ENCODE measurements at places on chromosomes 1 and 21.

DNA sequence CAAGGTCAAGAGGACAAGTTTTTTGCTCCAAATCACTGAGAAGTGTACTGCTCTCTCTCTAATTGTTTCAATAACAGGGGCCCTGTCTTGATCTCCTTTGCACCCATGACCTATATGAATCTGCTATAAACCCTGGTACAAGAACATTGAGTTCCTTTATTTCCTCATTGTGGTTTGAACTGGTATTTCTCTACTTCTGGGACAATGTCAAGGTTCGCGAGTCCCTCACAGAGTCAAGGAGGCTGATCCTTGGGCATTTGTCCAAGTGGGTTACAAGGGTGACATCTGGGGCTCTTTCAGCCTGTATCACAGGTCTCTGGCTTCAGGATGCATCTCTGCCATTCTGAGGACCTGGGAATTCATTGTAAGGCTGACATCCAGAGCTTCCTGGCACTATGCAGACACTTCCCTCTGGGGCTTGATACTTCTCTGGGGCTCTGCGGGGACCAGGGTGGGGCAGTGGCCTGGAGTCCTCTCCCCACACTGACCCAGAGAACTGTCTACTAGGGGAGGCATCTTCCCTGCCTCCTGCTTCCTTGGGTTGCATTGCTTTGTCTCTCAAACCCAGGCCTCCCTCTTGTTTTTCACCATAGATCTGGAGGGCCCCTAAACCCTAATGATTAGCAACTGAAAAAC, 22.5 kb upstream of the ZNF648 start:
- no peak for DNase-seq

DNA sequence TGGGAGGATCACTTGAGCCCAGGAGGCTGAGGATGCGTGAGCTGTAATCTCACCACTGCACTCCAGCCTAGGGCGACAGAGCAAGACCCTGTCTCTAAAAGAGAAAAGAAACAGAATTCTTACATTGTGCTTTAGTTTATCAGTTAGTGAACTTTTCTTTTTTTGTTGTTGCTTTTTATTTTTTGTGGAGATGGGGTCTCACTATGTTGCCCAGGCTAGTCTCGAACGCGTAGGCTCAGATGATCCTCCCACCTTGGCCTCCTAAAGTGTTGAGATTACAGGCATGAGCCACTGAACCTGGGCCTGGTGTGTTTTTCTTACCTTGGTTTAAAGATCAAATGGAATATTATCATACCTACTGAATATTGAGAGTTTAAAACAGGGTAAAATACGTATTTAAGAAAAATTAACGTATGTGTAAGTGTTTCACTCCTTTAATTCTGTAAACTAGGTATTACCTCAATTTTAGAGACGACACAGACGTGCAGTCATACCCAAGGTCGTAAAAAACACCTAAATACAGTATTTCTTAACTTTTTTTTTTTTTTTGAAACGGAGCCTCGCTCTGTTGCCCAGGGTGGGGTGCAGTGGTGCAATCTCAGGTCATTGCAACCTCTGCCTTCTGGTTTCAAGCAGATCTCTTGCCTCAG, 39.6 kb downstream of the KIF1B start:
- no peak for DNase-seq

- DNase-seq = no peak
These were observed 120.6 kb upstream of the ARHGEF16 start for GRCh38 chr1:3333903-3334302.

GRCh38 chr1:89640440-89640839, 7.5 kb downstream of the LRRC8C start:
- no peak for DNase-seq

DNA sequence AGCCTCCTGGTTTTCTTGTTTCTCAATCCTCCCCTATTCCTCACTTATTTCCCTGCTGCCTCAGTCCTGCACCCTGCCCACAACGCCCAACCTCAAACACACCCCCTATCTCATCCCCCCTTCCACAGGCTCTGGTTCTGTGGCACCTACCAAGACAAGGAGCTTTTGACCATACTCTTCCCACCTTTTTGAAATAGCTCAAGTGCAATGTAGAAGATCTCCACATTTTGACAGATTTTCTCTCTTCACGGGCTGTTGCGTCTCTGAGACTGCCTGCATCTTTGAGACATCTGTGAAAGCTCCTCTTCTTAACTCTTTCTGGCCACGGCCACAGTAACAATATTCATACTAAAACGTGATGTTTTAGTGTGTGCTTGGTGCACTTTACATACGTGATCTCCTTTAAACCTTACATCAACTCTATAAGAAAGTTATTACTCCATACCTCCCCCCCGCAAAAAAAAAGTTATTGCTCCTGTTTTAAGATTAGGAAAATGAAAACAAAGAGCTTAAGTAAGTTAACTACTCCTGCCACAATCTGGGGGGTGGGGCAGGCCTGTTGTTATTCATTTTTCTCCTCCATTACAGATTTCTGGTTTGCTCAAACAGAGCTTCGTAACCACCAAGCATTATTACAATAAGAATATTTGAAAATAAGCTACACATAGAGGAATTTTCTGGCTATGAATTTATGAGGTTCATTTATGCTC, 1.8 kb upstream of the SERBP1 start:
- no peak for DNase-seq
